ENCODE measurements at places on chromosomes 16 and 17.

- DNase-seq, result no peak
Measured at GRCh38 chr17:49549311-49549605, 26.4 kb upstream of the NXPH3 start.

- DNase-seq, result no peak
Measured at GRCh38 chr16:88818575-88818874, 6.8 kb upstream of the APRT start.

GRCh38 chr17:16962804-16963203 is 9.1 kb downstream of the TNFRSF13B start:
- DNase-seq, result no peak

DNA sequence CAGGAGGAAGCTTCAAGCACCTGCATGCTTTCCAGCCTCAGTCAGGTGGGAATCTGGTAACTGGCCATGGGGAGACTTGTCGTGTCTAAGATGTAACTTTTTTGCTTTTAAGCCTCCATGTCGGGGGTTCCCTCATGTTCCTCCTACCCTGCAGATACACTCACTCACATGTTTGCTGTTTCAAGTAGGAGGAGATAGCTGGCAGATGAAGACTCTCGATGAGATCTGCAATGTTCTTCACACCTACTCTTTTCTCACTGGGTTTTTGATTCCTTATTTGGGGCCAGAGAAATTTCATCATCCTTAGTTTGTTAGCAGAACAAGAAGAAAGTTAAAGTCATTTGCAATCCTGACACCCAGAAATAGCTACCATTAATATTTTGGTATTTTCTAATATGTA is 24.7 kb downstream of the UTP4 start:
- no peak for DNase-seq

DNA sequence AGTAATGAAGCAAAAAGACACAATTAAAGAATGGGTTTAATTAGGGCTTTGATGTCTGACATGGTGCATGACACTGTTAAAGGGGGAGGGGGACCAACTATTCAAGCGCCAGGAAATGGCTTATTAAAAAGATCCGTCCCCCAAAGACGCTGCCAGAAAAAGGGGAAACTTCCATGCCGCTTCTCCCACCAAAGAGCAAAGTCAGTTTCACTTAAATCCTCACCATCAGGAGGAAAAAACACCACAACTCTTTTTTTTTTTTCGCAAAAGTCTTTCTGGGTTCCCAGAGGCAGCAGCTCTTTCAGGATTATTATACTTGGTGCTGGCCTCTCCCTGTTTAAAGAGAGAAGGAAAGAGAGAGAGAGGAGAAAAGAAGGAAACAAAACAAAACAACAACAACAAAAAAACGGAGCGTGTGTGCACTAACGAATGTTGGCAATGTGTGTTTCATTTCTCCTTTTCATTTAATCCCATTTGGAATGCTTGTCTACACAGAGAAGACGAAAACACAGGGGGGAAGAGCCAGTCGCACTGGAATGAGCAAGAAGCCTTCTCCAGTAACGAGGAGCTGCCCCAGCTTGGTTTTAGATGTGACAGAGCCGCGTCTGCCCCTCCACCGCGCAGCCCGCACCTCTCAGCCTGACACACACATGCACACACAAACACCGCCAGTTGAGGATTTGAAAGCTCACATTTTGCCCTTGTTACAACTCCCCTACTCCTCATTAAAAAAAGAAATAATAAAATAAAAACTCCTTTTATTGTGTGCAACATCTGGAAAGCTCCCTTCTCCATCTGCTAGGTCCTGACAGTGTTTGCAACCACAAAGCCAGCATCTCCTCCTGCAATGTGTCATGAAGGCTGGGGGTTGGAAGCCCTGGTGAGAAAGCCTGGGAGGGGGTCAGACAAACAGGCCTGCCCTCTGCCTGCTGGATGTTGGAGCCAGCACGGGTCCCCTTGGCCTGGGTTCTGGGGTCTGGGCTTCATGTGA is 32.7 kb upstream of the AXIN2 start:
- DNase-seq, result no peak

DNA sequence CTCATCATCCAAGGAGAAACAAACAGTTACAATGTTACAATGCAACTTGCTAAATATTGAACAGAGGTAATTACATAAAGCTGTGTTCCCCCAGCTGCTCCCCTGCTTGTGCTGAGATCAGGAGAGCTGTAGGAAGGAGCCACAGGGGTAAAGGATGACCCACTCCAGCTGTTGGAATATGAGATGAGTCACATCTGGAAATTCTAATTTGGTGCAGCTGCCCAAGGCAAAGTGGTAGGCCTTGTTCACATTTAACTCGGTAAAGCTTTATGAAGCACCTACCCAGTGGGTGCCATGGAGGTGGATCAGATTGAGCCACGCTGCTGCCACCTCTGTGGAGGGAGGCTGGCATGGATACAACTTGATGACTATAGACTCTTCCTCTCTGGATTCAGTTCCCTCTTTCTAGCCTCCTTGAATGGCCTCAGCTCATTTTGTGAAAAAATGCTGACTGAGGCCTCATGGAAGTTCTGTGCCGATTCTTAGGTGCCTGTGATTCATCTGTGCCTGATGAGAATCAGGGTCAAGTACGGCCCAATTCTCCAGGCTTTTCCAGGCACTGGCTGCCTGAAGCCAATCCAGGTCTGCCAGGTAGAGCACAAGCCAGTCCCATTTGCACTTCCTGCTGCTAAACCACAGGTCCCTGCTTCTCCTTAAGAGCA is 7.4 kb downstream of the ZNF689 start:
- DNase-seq, result no peak

DNA sequence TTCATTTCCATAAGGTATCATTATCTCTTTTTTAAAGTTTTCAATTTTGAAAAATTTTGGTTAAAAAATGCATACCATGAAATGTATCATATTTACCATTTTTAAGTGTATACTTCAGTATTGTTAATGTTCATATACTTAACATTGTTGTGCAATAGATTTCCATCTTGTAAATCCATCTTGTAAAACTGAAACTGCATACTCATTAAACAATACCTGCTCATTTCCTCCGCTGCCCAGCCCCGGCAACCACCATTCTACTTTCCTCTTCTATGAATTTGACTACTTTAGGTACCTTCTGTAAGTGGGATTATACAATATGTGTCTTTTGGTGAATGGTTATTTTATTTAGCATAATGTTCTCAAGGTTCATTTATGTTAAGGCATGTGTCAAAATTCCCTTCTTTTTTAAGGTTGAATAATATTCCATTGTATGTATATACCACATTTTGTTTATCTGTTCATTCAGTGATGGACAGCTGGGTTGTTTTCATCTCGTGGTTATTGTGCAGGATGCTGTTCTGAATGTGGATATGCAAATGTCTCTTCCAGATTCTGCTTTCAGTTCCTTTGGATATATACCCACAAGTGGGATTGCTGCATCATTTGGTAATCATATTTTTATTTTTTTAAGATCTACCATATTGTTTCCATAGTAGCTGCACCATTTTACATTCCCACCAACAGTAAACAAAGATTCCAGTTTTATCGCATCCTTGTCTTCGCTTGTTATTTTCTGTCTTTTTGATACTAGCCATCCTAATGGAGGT is 6.7 kb downstream of the CCL2 start:
- DNase-seq, result no peak

GRCh38 chr17:14337596-14338079 is 36.8 kb downstream of the HS3ST3B1 start:
- peak; percentile 11 for DNase-seq

GRCh38 chr17:79202480-79202879 is 127.9 kb downstream of the ENGASE start:
- DNase-seq, result no peak

- DNase-seq, result no peak
Measured at GRCh38 chr16:5854027-5854426, 756.4 kb upstream of the EEF2KMT start.

- no peak for DNase-seq
Measured at GRCh38 chr16:30574678-30575077, 3.2 kb upstream of the ZNF688 start.

DNA sequence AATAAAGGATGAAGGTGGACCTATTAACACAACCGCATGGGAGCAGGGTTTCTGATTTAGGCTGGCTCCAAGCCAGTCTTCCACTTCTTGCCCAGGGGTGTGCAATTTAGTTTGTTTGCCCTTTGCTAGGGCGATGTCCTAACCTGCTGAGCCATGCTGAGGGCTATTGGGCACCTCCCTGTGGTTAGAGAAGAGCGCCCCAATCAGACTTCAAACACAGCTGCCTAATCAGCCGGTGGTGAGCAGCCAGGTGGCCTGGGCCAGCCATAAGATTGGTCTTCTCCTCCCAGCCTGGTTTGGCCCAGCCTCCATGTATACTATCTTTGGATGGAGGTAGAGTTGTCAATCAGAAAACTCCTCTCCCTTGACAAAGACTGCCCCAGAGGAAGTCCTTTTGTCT is 15.7 kb downstream of the TMEM94 start:
- no peak for DNase-seq

- DNase-seq, result no peak
Measured at GRCh38 chr17:18968945-18969887, 17.3 kb downstream of the SLC5A10 start.

DNA sequence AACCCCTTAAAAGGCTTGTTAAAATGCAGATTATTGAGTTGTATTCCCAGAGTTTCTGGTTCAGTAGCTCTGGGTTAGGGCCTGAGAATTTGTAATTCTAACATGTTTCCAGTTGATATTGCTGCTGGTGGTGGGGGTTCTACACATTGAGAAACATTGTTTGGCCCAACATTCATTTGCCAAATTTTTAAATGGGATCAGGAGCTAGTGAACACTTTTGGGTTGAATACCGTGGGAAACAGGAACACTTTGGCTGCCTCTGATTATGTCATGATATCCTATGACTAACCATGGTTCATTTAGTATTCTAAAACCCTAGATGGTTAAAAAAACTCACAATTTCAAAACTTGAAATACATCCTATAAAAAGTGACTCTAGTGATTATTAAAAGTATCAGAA is 89.3 kb downstream of the RPGRIP1L start:
- DNase-seq, result no peak

- no peak for DNase-seq
Measured at GRCh38 chr17:66190738-66191592, 968 bp downstream of the CEP112 start.

- no peak for DNase-seq
Measured at GRCh38 chr16:48681520-48681919, 71.5 kb upstream of the N4BP1 start.

DNA sequence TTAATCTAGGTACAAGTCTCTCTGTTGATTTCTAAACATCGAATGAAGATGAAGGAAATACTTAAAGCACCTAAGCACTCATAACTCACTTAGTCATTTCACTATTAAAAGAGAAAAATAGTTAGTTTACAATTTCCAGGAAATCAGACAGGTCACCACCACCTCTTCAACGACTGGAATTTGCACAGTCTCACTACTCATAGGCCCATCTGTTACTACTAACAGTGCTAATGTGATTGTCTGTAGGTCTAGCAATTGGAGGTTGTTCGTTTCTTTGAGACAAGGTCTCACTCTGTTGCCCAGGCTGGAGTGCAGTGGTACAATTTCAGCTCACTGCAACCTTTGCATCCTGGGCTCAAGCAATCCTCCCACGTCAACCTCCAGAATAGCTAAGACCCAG is 444.6 kb downstream of the MAF start:
- no peak for DNase-seq

DNA sequence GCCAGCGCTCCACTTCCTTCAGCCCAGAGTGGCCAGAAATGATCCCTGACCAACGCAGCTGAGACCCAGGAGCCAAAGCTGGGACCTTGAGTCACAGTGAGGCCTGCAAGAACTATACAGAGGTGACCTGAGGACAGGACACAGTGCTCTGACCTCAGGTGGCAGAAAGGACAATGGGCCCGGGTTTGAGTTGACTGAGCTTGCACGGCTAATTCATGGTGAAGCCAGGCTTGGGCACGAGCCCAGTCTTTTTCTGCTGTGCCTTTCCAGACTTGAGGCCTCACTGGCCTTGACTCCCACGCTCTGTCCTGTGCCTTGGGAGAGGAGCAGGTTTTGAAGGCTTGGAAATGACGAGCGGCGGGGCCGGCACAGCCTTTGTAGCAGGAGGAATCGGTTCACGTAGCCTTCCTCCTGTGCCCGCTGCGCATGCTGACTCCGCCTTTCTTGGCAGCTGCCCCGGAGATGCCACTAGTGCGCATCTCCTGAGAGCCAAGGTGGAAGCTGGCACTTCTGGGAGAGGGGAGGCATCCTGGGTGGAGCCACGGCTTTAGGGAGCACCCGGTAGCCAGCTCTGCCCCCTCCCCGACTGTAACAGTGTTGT is 34.9 kb downstream of the NDEL1 start:
- no peak for DNase-seq

DNA sequence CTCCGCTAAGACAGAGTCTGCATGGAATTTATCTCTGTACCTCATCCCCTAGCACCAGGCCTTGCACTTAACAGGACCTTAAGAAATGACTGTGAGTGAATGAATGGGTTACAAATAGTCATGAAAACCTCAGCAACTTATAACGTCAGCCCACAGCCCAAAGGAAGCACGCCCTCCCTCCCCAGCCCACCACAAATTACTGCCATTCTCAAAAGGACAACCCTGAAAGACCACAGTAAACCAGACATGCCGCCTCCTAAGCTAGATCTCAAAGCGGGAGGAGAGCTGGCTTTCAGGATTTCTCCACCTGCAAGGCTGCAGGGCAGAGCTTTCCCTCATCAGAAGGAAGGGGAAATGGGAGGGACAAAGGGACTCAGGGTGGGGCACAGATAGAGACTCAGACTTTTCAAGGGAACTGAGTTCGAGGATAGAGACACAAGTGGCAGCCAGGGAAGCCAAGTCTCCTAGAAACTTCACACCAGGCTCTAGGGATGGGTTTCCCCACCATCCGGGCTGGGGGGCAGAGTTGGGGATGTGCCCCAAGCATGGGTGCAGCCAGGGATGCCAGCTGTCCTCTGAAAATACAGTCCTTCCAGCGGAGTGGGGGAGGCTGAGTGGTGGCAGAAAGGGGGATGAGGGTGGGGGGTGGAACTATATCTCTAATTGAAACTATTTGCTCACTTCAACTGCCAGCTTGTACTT is 56.7 kb downstream of the PLXDC1 start:
- no peak for DNase-seq

GRCh38 chr17:30308406-30308805 is 16.7 kb upstream of the BLMH start:
- DNase-seq, result no peak

GRCh38 chr16:22205577-22206012 is 483 bp upstream of the EEF2K start:
- DNase-seq, result no peak

- DNase-seq, result no peak
Measured at GRCh38 chr17:36993227-36993626, 44.5 kb downstream of the AATF start.
